Activated naive CD4-positive, alpha-beta T cell (primary cell): ENCODE measurements at places on chromosomes 6 and 20.

- no peak for DNase-seq
Observed at GRCh38 chr6:147699637-147700036, 191.1 kb downstream of the SAMD5 start.

DNA sequence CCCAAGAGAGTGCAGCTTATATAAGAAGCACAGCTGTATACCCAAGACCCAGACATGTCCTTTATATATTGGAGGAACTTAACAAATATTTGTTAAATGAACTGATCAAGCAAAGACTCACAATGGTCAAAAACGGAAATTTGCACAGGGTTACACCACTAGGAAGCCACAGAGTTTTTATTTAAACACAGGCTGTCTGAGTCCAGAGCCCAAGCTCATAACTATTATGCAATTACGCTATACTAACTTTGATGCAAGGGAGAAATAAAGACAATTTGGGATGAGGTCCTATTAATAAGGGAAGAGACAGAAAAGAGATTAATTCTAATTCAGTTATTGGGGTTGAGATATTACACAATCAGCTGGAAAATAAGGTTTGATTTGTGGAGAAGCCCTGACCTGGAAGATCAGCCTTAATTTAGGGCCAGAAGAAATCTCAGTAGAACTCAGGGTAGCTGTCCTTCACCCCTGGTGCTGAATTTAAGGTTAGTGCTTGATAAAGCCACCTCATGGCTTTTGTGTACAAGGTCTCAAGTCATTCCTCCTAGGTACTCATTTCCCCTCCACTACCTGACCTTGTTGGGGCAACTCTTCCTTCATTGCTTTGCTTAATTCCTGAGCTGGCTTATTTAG, 10.5 kb upstream of the ZNF334 start:
- DNase-seq: no peak

- DNase-seq: no peak
Observed at GRCh38 chr6:130794738-130795137, 32.5 kb upstream of the SMLR1 start.

DNA sequence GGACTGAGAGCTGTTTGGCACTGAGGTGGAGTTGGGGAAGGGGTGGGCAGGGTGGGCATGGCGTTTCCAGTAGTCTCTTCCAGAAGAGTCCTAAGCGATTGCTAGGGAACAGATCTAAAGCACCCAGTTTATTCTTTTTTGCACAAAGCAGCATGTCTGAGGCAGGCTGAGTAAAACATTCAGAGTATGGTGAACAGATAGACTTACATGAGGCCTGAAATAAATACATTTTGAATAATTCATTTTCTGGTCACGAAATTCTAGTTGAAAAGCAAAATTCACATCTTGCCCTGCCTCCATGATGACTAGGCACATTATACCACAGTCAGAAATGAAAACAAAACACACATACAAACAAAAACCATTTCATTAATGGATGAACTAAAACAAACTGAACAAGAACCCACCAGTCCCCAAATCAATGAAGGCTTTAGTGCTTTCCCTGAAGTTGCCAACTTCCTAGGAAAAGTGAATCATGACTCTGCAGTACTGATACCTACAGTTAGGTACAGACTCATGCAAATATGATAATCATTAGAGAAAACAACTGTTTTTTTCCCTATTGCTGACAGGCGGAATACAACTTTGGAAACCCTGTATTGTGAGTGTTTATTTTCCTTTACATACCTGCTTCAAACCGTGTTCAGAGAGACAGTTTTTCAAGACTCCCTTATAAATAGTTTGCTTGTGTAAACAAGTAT, 702.9 kb upstream of the POU3F2 start:
- no peak for DNase-seq

- no peak for DNase-seq
Observed at GRCh38 chr6:38353310-38354036, 286.3 kb downstream of the BTBD9 start.

GRCh38 chr20:37403107-37404033, 57.4 kb downstream of the SRC start:
- DNase-seq: no peak

DNA sequence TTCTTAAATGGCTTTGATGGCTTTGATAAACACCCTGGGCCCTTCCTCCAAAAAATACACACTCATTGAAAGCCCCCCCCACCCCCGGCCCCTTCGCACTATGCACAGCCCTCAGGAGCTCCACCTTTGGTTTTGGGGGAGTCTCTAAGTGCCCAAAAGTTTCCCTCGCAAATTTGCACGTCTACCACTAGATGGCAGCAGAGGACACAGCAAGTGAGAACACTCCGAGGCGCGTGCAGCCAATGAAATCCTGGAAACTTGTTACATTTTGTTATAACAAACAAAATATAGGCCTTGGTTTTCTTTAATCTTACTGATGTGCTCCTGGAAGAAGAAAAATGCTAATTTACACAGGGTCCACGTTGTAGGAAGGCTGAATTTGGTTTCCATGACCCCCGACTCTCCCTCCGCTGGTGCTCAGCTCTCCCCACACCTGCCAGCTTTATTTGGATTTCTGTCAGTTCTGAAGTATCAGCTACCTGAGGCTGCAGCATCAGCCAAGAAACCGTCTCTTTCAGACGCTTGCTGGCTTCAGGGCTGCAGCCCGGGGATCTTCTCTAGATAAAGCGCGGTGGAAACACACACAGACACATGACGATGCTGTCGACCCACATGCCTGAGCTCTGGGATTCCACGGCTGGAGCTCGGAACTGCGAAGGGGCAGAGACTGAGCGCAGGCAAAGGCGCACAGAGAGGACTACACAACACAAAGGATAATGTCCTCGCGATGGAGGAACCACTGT, 148.3 kb upstream of the RPS6KA2 start:
- DNase-seq: no peak

DNA sequence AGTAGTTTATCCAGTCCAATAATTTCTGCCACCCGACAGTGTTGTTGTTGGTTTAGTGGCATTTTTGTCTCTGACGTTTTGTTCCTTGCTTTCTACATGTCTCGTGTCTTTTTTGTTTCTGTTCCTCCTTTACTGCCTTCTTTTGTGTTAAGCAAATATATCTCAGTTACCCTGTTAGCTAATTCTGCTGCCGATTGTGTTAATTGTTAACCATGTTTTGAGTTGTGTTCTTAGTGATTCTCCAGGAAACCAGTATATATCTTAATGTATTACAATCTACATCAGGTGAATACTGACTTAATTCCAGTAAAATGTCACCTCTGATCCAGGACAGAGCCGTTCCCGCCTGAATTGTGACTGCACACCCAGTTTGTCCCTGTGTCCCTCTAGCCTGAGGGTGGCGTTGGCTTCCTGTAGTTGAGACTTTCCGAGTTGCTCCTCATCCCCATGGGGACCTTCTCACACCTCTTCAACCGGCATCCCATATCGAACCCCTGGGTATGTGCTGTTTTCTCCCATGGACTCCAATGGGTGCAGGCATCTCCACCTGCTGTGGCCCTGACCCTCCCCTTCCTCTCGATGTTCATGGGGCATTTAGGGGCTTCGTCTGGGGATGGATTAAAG, 35.8 kb upstream of the BHLHE23 start:
- no peak for DNase-seq

GRCh38 chr6:40556881-40557280, 30.3 kb downstream of the LRFN2 start:
- no peak for DNase-seq
